Germinal center (tissue), 1 donor: ENCODE measurements at places on chromosomes 4 and X.

DNA sequence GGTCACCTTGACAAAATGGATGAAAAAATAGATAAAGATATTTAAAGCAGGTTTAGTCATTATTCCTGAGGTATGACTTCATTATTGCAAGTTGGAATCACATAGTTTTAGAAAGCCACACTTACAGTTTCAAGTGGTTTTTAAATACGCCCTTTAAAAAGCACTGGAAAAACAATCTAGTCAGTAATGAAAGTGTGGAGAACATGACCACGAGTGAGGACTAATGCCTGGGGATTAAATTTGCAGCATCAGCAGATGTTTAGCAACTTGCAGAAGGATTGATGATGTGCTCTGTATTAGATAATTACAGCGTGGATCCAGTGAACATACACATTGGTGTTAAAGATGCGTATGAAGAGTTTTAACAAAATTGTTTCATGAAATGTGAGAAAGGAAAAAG is 5.9 kb downstream of the SPARCL1 start:
- no peak for DNase-seq

DNA sequence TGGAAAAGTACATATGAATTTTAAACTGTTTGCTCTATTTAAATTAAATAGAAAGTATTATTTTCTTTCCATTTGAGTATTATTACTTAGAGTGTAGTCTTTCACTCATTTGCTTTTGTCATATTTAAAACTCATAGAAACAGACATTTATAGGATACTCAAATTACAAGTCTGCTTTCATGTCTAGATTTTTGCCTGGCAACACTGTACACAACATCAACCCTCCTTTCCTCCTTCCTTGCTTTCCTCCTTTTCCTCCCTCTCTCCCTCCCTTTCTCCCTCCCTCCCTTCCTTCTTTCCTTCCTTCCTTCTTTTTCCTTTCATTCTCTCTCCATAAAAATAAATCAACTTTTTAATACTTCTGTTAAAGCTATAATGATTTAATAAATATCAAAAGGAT is 2361.2 kb downstream of the ARAP2 start:
- DNase-seq, result no peak

DNA sequence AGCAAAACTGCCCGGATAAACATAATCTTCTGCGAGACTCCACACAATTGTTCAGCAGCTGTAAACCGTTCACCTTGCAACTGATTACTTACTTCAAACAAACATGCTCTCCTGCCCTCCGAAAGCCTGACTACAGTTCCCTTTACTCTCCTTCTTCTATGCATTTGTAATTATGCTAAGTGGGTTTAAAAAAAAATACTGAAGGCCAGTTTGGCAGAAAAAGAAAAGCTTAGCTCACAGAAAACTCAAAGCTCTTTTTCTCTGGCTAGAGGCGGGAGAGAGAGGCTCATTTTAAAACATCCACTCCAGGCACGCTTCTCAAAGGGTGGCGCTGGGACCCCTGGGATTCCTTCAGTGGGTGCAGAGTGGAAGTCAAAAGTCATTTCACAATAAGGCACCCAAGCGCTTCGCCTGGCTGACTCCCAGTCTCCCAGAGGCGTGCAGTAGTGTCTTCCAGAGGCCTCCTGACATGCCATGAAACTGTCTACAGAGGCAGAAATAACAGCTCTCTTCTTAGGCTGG is 1.9 kb downstream of the DHRSX start:
- DNase-seq, result no peak

GRCh38 chr4:76570141-76570973 is 135.3 kb downstream of the SHROOM3 start:
- DNase-seq, result no peak

GRCh38 chr4:15202481-15202880 is 200.2 kb downstream of the CPEB2 start:
- DNase-seq, result no peak

DNA sequence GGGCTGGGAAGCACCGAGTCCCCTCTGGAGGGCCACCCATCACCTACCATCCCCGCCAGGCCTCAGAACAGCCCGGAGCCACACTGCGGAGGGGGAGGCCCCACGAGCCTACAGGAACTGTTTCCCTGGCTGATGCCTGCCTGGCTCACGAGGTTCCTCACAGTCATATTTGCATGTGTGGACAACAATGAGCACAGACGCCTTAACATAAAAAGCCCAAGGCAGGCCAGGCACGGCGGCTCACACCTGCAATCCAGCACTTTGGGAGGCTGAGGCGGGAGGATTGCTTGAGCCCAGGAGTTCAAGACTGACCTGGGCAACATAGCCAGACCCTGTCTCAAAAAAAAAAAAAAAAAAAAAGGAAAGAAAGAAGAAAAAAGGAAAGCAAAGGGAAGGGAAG is 125.9 kb downstream of the FAM53A start:
- no peak for DNase-seq

DNA sequence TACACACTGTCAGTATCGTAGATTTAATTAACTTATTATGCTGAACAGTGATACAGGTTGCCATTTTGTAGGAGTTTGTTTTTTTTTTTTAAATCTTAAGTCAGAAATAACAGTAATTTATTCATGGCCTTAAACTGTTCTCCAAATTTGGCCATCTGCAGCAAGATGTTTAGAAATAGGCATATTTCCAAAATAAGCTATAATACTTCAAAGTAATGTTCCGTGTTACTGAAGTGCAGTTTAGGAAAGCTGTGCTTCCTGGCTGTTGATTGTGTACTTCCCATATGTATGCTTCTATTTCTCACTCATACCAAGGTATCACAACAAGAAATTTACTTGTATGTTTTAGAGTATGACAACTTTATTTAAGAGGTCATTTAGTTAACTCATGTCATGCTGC is 28.9 kb downstream of the CPEB2 start:
- no peak for DNase-seq

DNA sequence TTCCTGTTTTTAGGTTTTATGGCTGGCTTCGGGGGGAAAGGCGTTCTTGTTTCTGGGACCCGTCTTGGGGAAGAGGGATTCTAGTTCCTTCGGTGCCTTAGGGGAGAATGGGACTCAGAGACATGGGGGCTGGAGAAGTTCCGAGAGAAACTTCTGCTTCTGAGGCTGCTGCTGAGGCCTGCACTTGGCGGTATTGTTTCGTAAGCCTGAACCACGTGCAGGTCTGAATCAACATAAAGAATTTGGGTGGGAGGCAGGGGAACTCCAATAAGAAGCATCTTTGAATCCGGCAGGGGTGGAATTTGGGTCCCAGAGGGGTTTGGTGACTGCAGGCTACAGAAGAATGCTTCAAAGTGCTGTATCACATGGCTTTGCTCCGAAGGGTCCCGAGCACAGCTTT is 15.1 kb downstream of the XG start:
- DNase-seq, result no peak

DNA sequence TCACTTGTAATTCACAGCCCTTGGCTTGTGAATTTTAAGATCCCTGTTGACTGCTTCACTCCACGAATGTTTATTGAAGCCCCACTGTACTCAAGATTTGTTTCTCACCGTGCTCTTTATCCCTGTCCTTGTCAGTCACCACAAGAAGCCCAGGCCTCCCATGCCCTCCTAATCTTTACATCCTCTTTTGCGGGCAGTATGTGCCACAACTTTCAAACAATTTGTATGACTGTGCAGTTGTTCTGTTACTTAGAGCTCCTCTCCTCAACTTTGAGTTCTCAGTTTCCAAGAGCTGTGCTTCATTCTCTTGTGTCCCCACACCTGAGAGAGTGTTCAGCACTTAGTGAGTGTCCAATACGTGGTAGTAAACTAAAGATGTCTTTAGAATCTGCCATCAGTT is 467.7 kb downstream of the NKX6-1 start:
- no peak for DNase-seq

DNA sequence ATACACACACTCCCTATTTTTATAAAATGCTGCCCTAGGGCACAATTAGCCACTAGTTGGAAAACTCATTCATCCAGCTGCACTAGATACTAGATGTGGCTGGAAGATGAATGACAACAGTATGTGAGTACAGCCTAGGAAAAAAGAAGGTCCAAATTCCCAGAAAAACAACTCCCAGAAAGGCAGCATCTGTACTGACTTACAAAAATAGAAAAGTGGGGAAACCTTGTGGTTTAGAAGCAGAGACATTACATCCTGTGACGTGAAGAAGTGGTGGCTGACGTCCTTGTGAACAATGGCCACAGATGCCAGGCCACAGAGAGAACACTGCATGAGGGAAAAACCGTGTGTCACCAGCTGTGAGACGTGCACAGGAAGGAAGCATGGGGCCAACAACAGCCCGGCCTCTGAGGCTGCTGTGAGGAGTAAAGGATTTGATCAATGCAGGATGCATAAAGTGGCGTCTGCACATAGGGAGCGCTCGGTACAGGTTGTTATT is 81.2 kb downstream of the SPRY1 start:
- DNase-seq, result no peak

GRCh38 chr4:185713272-185713671 is 98.7 kb downstream of the SORBS2 start:
- no peak for DNase-seq

DNA sequence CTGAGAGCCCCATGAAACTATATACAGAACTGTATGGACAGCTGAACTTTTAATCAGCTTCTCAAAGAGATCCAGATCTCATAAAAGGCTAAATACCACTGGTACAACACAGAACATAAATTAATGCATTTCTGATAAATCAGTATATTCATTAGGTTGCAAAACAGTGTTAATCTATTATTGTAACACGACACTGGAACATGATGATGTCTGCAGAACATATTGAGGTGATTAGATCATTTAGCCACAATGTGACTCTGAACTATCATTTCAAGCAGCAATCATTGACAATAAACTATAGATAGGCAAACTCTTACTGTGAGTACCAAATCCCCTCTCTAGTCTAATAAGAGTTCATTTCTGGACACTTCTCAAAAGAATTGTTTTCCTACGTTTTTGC is 50.3 kb downstream of the GASK1B start:
- no peak for DNase-seq

DNA sequence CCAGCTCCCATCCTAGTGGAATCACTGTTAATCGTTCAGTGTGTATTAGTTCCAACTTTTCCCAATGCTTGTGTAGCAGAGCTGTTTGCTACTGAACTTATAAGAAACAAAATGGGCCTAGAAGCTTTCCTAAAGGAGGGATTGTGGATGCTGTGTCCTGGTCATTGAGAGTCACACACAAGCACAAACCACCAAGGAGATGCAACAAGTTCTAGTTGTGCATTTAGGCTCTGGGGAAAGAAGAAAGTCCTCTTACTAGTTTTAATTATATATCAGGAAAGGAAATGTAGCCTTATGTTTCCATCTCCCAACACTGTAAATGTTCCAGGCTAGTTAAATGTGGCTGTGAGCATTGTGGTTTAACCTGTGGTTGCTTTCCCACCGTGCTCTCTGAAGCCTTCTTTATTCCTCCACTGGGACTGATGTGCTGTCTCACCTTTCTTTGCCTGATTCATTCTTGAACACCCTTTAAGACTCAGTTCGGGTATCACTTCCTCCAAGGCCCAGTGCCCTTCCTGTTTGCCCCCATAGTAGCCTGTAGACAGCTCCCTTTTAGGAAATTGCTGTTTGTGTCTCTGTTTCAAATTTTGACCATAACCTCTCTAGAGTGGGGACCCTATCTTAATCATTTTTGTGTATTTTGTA is 34.3 kb downstream of the ATP10D start:
- DNase-seq, result peak; percentile 60

DNA sequence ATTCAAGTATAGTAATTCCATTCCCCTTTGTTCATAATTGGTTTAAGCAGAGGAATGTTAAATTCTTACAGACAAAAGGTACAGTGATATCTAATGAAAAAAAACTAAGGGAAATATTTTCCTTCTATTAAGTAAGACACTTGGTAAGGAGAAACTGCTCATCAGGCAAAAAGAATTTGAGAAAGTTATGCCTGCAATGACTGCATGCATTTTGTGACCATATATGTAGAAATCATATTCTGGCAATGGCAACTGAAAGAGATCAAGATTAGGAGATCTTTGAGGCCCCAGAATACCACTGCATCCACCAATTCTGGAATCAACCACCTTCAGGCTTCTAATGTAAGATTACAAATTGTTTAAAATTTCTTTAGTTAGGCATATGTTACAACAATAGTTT is 364.8 kb downstream of the PCDH10 start:
- no peak for DNase-seq

GRCh38 chr4:65046192-65047133 is 623.8 kb downstream of the EPHA5 start:
- DNase-seq, result no peak

GRCh38 chr4:2438822-2439718 is 20.3 kb downstream of the CFAP99 start:
- DNase-seq, result no peak

GRCh38 chrX:123477673-123478072 is 255.2 kb downstream of the THOC2 start:
- no peak for DNase-seq

DNA sequence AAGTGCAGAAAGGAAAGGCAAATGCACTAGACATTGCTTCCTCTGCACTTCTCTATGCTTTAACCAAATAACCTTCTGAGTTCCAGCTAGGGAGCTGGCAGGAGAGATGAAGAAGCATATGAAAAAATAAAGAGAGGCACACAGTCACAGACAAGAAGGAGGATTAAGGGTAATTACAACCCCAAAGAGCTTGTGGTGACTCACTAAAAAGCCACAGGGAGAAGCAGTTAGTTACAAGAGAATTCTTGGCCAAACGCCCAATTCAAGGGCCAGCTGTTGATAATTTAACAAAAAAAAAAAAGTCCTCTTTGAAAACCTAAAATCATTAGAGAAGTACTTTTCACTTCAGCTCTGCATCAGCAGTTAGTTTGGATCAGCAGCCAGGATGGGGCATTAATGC is 478.0 kb downstream of the KCNIP4 start:
- no peak for DNase-seq

DNA sequence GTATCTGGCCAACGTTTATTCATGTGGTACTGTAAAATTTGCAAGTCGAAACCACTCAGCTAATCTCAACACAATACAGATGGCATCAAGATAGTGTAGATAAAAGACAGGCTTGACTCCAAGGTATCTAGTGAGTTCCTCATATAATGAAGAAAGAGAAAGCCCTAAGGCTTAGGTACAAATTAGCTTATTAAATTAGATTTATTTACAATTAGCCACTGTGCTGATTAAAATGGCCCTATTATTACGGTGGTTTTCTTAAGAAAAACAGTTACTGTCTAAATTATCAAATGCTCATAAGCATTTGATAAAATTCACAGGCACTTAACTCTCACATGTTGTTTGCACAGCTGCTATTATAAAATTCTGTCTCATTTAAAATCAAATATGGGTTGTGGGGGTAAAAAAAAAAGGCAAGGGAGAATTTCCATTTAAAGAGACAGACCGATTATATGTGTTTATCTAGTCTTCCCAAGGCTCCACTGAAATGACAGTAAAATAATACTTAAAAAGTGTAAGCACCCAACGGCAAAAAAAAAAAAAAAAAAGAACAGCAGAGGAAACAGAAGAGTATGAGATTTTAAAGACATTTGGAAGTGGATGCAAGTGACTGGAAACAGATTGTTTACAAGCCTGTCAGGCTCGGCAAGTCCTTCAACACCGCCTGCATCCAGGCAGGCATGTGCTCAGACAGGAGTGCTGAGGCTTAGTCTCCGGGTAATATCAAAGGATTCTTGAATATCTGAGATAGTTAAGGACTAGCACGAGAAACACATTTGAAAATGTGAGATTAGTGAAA is 55.1 kb downstream of the FAM13A start:
- no peak for DNase-seq

- no peak for DNase-seq
Observed at GRCh38 chr4:140281828-140282552, 91.5 kb upstream of the SCOC start.
